Stimulated activated memory B cell treated with anti-CD40 and anti-IgM and Interleukin-4, amounts not matched to agents 10 μg/mL and 1 μg/mL and 100 μg/mL, for 72 hours (primary cell): ENCODE measurements at places on chromosomes 11 and 22.

GRCh38 chr11:2662430-2663299, 37.1 kb downstream of the KCNQ1OT1 start:
- no peak overlapping the region for H3K4me3 ChIP-seq
- no peaks in the 10 kb centered on the region for H3K4me1 ChIP-seq
- H3K27ac ChIP-seq: no peak overlapping the region
- no peaks in the 10 kb centered on the region for H3K27me3 ChIP-seq
- H3K36me3 ChIP-seq: peaks cover 73% of the 10 kb centered on the region

DNA sequence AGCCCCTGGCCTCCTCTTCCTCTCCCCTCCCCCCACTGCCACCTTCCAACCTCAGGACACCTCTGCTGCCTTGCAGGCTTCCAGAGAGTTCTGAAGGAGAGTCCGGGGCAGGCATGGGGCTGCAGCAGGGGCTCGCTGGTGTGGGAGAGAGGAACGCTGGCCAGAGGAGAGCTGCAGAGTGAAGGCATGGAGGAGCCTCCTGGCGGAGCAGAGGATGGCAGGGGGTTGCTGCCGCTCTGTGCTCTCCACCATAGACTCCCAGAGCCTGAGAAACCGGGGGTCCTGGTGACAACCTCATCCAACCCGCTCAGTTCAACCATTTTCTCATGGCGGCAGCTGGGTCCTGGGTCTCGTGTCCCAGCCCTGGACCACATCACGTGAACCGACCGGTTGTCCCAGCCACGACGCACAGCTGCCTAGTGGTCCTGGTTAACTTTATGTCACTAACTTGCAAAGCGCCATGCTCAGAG, 17.5 kb downstream of the MRGPRG start:
- H3K36me3 ChIP-seq: no peaks in the 10 kb centered on the region
- peaks cover 44% of the 10 kb centered on the region for H3K27me3 ChIP-seq
- H3K4me1 ChIP-seq: no peaks in the 10 kb centered on the region
- no peak overlapping the region for H3K4me3 ChIP-seq
- no peak overlapping the region for H3K27ac ChIP-seq

DNA sequence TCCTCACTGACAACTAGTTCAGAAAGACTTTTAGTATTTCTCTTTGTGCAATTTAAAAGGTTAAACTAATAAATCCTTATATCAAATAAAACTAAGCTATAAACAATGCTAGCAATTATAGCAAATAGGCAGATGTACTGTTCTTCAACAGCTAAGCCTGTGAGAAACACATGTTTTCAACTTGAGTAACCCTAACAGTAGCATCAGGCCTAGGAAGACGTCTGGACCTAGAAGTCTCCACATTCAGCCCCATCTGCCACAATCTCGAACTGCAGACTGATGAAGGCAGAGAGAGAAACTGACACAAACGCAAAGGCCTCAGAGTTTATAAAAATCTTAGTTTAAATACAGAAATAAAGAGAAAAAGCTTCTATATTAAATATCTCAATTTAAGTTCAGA, 2.5 kb downstream of the ST13 start:
- no peak overlapping the region for H3K4me3 ChIP-seq
- H3K27ac ChIP-seq: no peak overlapping the region
- H3K27me3 ChIP-seq: no peaks in the 10 kb centered on the region
- ATAC-seq: no peak
- H3K4me1 ChIP-seq: peaks cover 53% of the 10 kb centered on the region

DNA sequence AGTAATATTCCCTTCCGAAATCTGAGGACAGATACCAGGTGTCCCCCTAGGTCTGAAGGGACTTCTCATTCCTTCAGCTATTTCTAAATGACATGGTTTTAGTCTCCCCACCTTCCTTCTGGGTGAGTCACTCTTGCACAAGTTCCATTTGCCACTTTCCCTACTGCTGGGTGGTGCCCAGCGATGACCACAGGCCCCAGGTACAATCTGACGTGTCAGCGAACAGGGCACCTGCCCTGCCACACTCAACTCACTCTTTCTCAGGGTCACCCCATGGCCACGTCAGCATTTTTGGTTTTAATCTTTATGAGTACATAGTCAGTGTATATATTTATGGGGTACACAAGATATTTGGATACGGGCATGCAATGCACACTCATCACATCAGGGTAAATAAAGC, 17.2 kb downstream of the POU2AF1 start:
- no peak overlapping the region for H3K27ac ChIP-seq
- peak overlapping the region; percentile 8 for H3K4me3 ChIP-seq
- peaks cover 61% of the 10 kb centered on the region for H3K36me3 ChIP-seq

DNA sequence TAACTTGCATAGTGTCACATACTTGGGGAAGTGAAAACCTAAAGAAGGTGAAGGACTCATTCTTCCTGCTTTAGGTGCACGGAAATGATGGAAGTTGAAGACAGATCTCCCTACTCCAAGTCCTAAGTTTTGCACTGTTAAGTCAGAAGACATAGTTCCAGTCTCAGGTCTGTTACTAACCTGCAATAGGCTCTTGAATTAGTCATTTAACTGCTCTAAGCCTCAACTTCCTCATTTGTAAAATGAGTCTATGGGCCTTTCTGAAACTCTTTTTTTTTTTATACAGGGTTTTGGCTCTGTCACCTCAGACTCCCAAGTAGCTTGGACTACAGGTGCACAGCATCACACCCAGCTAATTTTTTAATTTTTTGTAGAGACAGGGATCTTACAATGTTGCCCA, 30.8 kb upstream of the POU2AF1 start:
- H3K36me3 ChIP-seq: no peaks in the 10 kb centered on the region
- peak; percentile 91 for ATAC-seq
- H3K27me3 ChIP-seq: no peaks in the 10 kb centered on the region
- peak overlapping the region; percentile 4 for H3K4me3 ChIP-seq

GRCh38 chr11:14361951-14362350, 3.0 kb upstream of the RRAS2 start:
- H3K36me3 ChIP-seq: no peaks in the 10 kb centered on the region
- no peak overlapping the region for H3K4me3 ChIP-seq
- H3K27ac ChIP-seq: no peak overlapping the region
- peaks cover 24% of the 10 kb centered on the region for H3K4me1 ChIP-seq
- no peaks in the 10 kb centered on the region for H3K27me3 ChIP-seq
